ENCODE measurements at places on chromosomes 5 and 9.
A peak's percentile ranks its signal among the peaks of the same experiment; 100 is the strongest.

GRCh38 chr5:124790301-124790894, 44.0 kb upstream of the ZNF608 start:
- peak; percentile 80 for DNase-seq

GRCh38 chr5:20833081-20833627, 845.2 kb upstream of the CDH18 start:
- no peak for DNase-seq

DNA sequence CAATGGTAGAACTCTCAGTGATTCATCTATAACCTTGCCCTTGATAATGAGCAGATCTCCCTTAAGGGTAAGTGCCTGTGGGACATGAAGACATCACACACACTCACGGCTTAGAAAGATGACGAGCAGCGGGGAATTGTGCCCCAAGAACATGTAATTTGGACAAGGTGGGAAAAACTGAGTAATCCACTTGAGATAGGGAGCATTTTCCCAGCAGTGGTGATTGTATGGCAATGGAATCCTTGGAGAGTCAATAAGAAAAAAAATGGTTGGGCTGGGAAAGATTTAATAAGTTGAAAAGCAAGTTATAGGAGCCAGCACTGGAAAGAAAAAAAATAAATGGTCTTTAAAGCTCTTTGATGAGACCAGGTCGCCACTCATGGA, 193.1 kb downstream of the GLIS3 start:
- DNase-seq = no peak

DNA sequence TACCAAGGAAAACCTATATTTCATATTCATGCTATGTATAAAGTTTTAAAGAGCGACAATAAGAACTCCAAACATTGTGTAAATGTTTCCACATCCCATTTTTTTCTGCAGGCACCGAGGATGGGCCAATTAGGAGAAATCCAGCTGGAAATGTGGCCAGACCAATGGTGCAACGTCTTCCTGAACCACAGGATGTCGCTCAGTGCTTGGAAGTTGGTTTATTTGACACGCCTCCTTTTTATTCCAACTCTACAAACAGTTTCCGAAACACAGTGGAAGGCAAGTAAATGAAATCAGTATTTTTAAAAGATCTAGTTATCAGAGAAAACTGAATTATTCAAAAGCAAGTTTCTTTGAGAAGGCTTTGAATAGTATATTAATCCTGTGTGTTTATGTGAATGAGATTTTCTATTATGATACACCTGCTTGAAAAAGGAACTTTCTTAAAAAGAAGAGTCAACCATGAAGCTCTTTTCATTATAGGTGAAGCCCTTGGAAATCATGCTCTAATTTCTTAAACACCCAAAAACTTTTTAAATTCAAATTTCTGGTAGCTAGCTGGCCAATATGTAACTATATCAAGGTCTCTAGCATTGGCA, 9.1 kb downstream of the TYRP1 start:
- no peak for DNase-seq
